Fibroblast of villous mesenchyme (primary cell): ENCODE measurements at places on chromosomes 11 and 22.

DNA sequence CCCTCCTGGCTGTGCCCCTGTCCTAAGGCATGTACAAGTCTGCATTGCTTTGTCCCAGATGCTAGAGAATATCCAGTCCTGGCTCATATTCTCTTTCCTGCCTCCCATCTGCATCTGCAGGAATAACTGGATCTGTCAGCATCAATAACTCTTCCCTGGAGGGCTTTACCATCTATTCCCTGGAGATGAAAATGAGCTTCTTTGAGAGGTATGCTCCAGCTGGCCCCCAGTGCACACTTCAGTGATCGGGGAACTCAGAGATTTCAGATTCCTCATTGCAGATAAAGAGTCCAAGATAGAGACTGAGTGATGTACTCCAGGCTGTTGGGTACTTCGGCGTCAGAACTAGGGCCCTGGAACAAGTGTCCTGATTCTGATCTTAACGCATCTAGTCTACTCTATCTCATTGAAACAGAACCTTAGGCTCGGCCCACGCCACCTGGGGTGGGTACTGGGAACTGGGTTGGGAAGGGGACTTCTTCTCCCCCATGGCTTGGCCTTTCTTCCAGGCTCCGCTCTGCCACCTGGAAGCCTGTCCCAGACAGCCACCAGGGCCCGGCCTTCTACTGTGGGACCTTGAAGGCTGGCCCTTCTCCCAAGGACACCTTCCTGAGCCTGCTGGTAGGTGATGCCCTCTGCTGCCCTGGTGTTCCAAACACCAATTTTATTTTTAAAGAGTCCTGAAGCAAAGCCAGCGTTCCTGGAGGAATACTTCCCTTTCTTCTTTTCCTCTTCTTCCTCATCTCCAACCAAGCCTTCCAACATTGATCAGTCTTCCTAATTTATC lies 17.8 kb upstream of the GLB1L2 start:
- DNase-seq, result no peak

DNA sequence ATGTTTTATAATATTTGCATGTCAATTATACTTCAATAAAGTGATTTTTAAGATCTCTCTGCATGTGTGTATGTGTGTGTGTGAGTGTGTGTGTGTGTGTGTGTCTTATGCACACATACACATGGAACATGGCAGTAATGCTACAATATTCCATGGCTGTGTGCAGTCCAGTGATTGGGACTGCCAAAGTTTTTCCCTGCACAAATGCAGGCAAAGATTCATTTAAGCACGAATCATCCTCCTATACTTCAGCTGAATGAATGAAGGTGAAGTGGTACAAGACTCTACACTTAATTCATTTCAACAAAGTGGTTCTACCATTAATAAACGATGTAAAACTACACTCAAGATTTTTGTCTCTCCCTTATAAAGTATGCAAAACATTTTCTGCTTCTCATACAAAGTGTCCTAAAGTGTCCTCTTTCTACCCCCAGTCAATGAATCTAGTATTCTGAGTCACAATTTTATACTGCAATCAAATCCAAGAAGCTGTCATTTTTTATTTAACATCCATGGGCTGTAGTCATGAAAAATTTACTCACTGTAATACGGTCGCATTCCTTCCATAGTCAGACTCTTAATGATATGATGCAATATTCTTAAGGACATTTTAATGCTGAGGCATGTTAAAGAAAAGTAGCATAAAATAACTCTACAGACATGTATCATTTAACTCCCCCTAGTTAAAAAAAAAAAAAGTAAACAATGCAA lies 132.4 kb downstream of the TTC28 start:
- peak; percentile 67 for DNase-seq

DNA sequence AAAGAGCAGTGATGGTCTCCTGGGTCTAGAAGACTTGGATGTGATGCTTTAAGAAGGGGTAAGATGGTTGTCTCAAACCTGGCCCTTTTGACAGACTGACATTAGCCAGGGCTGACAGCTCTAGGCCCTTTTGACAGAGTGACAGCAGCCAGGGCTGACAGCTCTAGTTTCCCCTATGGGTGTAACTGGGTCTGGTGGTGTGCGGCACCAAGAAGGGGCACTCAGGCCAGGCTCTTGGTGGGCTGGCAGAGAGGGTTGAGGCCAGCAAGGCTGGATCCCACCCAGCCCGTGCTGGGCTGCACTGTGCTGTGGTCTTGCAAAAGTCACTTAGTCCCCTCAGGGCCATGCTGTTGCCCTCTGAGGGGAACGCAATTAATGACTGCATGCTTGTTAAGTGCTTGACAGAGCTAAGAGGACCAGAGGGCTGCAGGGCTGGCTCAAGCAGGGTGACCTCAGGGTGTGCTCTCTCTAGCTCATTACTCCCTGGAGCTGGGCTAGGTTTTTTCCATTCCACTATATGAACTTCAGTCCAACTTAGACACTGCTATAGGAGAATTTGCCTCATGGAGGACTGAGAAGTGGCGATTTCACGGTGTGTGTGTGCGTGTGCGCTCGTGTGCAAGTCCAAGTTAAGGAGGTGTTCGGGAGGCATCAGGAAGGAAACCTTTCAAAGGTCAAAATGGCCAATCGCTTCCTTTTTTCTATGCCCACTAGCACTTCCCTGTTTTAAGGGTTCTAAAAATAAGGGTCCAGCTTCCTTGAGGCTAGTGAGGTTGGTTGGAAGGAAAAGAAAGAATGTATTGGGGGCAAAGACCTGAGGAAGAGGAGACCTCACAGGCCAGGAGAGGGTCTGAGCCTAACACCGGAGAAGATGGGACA lies 4.4 kb downstream of the UBASH3B start:
- no peak for DNase-seq

GRCh38 chr11:117704395-117705100 lies 92.5 kb downstream of the DSCAML1 start:
- no peak for DNase-seq

DNA sequence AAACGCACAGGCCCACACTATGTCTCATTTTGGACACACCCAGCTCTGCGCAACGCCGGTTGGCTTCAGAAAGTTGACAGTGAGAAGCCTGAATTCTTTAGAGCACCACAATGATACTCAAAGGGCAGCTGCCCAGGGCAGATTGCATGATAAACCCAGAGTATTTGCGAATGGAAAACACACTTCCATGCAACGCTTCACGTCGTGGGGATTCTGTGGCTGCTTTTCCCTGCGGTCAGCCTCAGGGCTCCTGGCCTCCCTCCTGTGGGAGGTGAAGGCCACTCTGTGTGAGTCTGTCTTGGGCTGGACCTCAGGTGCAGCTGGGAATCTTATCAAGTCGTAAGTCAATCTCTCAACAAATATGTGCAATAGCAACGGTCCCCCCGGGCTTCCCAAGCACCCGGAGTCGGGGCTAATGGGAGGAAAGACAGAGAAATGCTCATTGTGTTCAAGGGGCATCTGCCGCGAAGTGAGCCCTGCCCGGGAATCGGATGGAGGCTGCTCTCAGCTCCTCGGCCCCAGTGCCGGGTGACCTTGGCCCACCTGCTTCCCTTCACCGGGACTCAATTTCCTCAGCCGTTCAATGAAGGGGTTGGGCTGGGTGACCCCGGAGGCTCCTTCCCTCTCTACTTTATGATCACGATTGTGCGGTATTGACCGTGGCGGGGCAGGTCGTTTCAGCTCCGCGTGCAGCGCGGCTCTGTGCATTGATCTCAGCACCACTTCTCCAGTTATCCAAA lies 623.6 kb downstream of the BRD1 start:
- no peak for DNase-seq

GRCh38 chr22:48855013-48855412 lies 972.7 kb downstream of the BRD1 start:
- DNase-seq, result no peak

GRCh38 chr11:64577202-64577601 lies 13.8 kb upstream of the SLC22A12 start:
- no peak for DNase-seq

DNA sequence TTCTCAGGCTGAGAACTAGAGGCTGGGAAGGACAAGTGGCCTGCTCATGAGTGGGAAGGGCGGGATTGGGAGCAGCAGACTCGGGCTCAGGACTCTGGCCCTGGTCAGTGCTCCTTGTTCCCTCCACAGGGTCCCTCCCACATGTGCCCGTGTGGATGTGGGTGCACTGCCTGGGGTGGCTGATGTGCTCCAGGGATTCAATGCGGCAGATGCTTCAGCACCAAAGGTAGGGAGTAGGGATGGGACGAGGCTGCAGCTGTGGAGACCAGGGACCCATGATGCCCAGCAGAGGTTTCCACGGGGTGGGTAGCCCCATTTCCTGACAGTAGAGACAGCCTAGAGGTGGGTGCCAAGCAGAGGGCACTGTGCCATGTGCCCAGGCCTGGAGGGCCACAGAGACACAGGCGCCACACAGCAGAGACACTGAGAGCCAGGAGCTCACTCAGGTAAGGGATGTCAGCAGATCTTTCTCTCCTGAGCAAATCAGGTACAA lies 89.5 kb downstream of the GGTLC2 start:
- DNase-seq, result no peak

DNA sequence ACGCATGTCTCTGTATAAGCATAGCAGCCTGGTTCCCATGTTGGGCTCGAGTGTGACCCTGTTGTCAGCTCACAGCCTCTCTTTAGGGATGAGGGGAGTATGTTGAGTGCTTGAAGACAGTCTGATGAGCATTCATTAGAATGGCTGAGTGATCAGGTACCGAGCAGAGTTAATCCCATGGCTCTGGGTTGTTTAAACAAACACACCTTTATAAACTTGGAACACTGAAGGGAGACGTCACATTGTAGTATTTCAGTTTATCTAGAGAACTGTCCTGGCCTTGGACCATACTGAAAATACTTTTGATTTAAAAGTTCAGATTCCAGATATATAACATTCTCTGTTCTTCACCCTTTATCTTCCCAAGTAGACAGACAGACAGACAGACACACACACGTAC lies 76.0 kb downstream of the TEAD1 start:
- DNase-seq, result no peak

GRCh38 chr11:125313271-125314219 lies 149.0 kb downstream of the PKNOX2 start:
- DNase-seq, result no peak

- DNase-seq, result peak; percentile 18
Measured at GRCh38 chr11:22787551-22788162, 41.9 kb downstream of the SVIP start.

- DNase-seq, result no peak
Measured at GRCh38 chr11:91312541-91312940, 912.1 kb upstream of the FAT3 start.

DNA sequence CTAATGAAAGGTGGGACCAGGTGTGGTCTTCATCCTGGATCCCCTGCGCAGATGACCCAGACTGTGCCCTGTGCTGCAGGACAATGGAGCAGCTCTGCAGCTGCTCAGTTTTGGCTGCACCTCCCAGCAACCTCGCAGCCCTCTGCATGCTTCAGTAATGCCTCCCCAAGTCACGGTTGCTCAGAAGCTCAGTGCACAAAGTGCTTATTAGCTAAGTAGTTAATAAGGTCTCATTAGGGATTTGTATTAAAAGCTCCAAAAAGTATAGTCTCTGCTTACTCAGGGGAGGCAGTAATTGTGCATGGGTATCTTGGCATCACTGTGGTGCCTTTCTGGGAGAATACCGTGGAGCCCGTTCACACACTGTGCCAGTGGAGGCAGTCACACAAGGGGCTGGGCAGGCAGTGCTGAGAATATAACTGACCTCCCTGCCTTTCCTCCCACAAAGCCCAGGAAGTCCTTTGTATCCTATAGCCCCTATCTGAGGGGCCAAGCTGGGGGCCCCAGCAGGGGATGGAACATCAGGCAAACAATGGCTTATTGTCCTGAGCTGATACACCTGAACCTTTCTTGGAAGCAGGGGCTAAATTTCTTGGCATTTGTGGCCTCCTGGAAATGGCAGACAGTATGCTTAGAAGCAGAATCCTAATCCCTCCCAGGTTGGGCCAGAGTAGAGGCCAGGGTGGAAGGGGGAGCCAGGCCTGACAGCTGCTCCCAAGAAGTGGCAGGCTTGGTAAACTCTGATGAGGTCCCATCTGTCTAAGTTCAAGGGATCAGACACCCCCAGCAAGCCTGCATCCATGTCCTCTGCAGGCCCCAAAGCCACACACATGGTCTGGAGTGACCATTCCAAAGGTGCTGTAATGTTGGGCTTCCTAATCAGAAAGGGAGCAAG lies 125.5 kb upstream of the PARVA start:
- no peak for DNase-seq

- DNase-seq, result no peak
Measured at GRCh38 chr22:26481694-26482093, 1.9 kb downstream of the HPS4 start.

GRCh38 chr22:24706732-24707469 lies 67.6 kb downstream of the PIWIL3 start:
- no peak for DNase-seq
